CD4-positive, alpha-beta T cell treated with Interleukin-4 for 1 hour (primary cell): ENCODE measurements at places on chromosomes 2 and 18.

- no peak for DNase-seq
These were observed 190.7 kb downstream of the CDCA7 start for GRCh38 chr2:173545364-173545763.

DNA sequence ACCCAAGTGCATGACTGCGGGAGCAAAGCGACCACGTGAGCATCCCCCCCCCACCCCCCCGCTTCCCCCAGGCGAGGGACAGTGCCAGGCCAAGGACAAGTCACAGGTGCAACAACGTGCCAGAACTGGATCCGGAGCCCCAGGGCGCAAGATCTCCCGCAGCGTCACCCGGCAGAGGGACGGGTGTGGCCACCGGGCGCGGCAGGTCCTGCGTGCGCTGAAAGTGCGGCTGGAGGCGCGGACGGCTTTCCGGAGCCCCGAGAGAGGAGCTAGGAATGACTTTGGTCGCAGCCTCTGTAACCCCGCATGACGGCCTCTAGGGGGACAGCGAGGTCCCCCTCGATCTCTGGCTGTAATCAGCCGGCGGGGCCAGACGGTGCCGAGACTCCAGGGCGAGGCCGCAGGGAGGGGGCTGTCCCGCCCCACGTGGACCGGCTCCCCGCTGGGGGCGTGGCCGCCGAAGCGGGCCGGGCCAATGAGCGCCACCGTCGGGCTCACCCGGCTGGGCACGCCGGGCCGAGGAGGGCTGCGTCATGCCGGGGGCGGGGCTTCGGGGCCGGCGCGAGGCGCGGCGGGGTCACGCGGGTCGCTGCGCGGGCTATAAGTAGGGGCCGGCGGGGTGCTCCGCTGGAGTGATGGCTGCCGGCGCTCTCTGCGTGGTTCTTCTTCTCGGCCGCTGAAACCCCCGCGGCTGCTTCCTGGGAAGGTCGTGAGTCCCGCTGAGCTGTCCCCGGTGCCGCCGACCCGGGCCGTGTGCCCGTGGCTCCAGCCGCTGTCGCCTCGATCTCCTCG, at the start of gene SLC20A1:
SLC20A1 (plus strand) TSS at position 630 of the 792 bp plus-strand sequence. CDS start 890 bp downstream, outside the sequence.
- DNase-seq, result peak; percentile 98

DNA sequence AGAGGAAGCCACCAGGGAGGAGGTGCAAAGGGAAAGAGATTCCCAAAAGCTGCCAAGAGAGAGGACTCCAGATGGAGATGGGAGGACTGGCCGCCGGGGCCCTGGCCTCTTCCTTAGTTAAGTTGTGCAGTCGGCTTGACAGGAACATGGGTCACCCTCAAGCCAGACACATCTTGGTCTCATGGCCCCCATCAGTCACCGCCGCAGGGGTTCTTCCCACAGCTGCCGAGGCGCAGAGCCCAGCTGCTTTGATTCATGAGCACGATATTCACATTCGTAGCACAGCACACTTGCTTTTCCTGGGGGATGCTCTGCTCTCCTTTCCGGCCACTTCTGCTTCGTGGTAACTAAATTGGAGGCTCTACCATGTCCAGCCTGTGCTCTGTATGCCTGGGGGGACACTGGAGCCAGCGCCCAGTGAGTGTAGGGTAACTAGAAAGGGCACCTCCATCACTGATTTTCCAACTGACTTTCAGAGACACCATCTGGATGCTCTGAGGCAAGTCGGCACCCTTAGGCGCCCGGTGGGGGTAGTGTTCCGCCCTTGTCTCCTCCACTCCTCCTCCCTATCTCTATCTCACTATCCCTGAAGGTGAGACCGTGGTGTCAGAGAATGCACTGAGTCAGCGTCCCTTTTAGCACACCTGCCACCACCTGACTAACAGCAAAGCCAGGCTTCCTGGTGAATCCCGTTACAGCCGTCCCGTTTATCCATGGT, 13.3 kb downstream of the TWIST2 start:
- no peak for DNase-seq

GRCh38 chr2:134338208-134338607, 84.3 kb downstream of the MGAT5 start:
- DNase-seq, result no peak

DNA sequence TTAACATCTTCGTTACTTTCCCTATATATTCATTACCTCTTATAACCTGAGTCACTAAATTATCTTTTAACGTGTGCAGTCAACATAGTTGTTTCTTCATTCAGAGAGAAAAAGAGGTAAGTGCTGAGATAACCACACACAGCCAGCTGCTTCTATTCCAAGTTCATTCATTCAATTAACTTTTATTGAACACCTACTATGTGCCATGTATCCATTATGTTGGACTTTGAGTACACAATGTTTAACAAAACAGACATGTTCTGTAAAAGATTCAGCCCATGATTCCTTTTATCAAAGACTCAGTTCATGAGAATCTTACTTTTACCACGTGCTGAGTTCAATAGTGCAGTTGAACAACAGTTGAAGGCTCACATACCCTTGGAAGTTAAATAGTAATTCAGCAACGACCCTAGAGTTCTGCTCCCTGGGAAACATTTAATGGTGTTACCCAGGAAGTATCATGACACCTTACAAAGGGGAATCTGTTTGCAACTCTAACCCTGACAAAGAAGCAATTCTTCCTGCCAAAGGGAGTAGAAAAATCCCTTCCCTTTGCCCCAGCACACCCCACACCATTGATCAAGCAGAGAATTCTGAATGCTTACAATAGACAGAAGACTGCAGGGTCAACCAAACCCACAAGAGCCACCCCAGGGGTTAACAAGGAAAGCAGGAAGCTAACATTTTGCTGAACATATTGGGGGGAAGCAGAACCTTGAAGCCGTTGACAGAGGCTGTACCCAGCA, 595.8 kb downstream of the STK39 start:
- no peak for DNase-seq

DNA sequence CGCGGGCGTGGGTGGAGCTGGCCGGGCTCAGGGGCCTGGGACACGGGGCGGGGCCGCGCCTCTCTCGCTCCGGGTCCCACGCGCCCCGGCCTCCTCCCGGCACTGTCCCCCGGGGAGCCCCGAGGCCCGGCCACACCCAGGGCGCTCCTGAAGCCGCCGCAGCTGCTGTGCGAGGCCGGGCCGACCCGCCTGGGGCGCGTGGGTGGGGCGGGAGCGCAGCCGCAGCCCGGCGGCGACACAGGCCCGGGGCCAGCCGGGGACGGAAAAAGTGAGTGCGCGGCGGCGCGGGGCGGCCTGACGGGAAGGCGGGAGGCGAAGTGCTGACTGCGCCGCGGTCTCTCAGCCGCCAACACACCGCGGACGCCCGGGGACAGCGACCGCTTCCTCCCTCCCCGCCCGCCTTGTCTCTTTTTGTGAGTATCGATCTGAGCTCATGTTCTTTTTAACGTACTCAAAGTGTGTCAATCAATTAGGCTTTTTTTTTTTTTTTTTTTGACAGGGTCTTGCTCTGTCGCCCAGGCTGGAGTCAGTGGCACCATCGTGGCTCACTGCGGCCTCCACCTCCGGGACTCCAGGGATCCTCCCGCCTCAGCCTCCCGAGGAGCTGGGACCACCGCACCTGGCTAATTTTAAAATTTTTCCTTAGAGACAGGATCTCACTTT, 14.5 kb downstream of the PDCD1 start:
- peak; percentile 62 for DNase-seq

DNA sequence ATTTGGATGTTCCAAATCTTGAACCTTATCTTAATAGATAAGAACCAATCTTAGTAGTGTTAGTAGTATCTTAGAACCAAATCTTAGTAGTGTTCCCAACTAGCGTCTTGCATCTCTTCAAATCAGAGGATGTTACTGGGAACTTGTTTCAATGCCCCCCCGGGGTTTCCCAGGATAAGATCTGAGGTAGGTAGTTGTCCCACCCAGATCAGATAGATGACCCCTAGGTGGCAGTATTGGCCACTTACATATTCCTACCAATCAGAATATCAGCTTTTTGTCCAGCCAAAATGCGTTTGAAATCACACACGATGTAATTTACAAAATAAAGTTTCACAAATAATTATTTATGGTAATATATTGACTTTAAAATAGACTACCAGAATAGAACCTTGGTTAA, 314.8 kb downstream of the MBD2 start:
- DNase-seq, result no peak
